NCI-H748 treated with DMSO at 0.1 percent for 48 hours (cell line): ENCODE measurements at places on chromosomes 5 and 9.

GRCh38 chr5:125409861-125410536 lies 663.6 kb upstream of the ZNF608 start:
- DNase-seq, result peak; percentile 96

- no peak for DNase-seq
Measured at GRCh38 chr5:4995014-4995413, 145.1 kb upstream of the ADAMTS16 start.

GRCh38 chr5:139027150-139027549 lies 152.0 kb upstream of the LRRTM2 start:
- no peak for DNase-seq

DNA sequence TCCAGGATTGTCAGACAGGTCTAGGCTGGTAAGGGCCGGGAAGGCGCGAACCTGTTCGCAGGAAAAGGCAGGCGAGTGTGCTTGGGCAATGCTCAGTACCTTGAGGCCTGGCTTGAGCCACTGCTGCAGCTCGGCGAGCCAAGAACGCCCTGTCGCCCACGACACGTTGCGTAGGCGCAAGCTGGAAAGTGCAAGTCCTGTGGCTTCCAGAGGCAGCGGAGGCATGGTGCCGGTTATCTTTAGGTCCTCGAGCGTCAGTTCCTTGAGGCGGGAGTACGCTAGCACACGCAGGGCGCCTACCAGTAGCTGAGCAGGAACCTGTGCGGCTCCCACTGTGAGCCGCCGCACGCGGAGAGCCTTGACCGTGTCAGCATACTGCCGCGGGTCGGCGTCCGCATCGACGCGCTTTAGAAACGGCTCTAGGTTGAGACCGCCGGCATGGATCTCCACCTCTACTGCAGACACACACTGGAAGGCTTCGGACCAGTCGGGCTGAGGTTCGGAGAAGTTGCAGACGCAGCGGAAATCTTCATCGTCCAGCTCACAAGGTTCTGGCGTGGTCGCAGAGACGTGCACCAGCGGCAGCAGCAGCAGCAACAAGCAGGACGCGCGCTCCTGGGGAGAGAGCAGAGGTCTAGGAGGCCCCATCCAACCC lies 482 bp downstream of the CD14 start:
- DNase-seq, result peak; percentile 56

DNA sequence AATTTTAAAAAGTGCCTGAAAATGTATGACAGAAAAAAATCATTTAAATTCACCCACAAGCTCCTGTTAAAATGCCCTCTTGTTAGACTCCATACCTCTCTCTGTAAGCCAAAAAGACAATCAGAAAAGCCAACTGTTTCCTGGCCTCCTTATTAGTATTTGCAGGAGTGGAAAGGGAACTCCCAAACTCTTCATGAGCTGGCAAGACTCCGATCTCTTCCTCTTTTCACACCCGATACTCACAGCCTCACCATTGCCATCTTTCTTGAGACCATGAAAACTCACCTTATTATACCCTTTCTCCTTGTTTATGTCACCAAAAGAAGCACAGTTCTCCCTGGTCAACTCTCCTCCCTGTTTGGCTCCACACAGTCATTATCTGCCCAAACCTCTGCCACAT lies 197.8 kb downstream of the DMAC1 start:
- DNase-seq, result no peak

DNA sequence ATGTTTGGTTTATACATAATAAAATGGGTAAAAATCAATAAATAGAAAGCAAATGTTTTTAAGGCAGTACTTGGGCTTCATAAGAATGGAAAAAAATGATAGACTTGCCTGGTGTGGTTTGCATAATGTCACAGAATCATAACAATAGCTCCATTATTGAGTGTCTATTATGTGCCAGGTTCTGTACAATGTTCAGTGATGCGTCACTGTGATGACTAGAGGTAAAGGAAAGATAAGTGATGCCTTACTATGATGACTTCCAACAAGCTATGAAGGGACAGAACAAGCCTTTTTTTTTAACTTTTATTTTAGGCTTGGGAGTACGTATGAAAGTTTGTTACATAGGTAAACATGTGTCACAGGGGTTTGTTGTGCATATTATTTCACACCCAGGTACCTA lies 128.8 kb downstream of the TMC1 start:
- DNase-seq, result no peak

DNA sequence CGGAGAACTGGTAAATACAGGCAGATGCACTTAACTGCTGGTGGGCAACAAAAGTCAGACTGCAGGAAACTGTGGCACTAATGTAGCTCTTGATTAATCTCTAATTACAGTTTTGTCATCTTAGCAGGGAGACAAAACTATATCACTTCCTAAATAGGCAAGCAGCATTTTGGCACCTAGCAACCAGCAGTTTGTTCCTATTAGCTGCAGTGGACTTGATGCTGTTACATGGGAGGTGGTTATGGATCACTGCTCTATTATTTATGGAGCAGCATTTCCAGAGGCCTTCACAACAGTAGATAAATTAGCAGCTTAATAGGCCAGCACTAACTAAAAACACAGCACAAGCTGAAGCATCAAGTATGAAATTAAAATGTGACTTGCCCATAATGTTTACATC lies 518.3 kb upstream of the ITGA1 start:
- peak; percentile 99 for DNase-seq

DNA sequence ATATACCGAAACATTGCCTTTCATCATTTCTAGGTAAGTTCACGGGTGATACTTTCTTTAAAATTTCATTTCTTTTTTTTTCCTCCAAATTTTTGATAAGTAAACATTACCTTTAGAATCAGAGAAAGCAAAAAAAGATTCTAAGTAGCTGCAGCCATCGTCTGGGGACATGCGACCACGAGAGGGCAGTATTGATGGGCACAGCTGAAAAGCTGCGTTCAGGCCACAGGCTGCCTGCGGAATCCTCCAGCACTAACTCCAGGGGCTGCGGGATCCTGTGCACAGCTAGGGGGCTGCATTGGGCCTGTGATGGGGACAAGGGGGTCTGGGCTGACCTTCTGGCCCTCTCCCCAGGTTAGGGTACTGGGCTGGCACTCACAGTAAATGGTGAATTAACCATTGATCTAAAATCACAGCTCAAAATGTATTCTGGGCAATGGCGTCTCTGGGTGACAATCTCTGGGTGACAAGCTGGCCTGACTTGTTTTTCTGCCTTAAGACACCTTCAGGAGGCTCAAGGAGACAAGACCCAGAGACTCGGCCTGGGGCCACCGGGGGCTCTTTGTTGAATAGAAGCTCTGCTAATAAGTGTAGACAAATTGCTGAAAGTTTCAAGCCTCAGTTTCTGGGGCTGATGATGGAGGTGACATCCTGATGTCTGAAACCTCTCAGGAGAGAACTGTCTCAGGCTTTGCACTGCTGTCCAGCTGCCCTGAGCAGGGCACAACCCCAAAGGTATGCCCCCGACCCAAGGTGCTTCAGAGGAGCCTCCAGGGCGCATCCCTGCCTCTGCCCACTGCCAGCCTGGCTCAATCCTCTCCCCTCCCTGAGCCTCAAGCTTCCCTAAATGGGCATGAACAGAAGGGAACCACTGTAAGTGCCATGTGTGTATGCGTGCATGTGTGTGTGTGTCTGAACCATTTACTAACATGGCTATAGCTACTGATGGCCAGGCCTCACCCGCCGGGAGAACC lies 44.3 kb upstream of the SARDH start:
- DNase-seq, result no peak

GRCh38 chr5:39211773-39212172 lies 7.6 kb downstream of the FYB1 start:
- DNase-seq, result no peak

GRCh38 chr9:71604197-71605063 lies 163.9 kb downstream of the CEMIP2 start:
- peak; percentile 31 for DNase-seq

- DNase-seq, result peak; percentile 85
Measured at GRCh38 chr5:10452768-10453331, 11.2 kb downstream of the ROPN1L start.

GRCh38 chr5:62143268-62144229 lies 162.5 kb upstream of the KIF2A start:
- DNase-seq, result peak; percentile 17

- no peak for DNase-seq
Measured at GRCh38 chr5:108515517-108516105, 133.7 kb upstream of the FBXL17 start.

- DNase-seq, result no peak
Measured at GRCh38 chr5:15483351-15484097, 16.5 kb upstream of the FBXL7 start.

- DNase-seq, result no peak
Measured at GRCh38 chr5:58493141-58493540, 1.9 kb downstream of the GAPT start.

DNA sequence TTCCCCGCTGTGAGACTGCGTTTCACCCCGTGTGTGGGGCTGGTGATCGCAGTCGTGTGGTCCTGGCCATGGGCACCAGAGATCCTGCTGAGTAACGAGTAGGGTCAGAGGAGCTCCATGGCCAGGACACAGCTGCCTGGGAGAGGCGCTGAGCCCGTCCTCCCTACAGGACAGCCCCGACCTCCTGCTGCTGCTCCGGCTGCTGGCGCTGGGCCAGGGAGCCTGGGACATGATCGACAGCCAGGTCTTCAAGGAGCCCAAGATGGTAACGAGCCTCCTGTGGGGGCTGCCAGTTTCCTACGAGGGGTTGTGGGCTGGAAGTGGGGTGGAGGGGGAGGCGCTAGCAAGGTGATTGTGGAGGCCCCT lies 11.0 kb downstream of the NELFB start:
- no peak for DNase-seq

DNA sequence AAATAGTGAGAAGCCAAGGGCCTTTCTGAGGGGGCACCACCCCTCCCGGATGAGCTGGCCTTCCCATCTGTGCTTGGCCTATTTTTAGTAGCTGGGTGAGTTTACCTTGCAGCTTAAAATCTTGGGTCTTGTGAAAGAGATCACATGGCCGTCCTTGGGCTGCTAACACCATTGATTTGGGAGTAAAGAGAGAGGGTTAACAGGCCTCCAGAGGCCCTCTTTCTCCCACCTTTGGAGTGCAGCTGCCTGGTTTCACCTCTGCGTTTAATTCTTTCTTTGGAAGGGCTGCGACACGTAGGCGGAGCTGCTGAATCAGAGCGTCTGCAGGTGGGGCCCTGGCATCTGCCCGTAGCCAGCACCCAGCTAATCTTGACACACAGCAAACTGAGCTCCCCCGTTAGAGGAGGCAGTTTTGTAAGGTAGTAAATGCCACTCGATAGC lies 12.8 kb downstream of the OLFM1 start:
- no peak for DNase-seq

DNA sequence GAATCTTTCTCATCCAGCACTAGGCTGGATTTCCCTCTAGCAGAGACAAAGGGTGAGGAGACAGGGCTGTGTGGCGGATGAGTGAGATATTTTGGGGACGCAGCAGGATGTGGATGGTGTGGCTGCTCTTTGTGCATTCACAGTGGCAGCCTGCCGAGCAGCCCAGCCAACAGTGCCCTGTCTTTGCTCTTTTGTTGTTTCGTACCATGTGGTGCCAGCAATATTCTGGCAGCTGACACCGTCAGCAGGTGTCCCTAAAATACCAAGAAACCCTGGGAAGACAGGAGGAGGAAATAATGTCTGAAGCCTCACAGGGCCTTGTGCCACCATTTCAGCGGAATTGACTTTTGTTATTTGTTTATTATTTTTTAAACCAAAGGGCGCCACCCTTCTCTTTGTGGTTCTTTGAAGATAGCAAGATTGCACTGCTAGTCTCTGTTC lies 141.4 kb downstream of the CCDC192 start:
- DNase-seq, result no peak

DNA sequence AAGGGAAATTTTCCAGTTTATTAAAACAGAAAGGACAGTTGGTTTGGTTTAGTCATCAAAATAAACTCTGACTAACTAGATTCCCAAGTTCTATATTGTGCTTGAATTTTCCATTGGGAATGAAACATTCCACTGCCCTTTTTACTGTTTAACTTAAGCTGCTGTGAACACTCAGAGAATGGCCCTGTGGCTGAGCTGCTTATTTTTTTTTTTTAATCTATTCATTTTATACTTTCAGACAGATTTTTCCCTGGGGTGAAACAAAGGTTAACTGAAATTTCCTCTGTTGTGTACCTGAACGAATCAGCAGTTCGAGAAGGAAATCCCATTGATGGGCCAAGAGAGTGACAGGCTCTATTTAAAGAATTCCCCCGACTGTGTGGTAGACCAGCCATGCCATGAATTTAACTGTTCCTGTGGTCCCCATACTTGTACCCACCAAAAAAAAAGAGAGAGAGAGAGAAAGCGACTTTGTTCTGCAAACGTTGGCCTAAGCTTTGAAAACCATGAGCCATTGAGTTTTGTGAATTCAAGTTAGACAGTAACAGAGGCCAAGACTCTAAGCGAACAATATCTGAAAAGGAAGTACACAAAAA lies 138.7 kb upstream of the GRHPR start:
- no peak for DNase-seq

DNA sequence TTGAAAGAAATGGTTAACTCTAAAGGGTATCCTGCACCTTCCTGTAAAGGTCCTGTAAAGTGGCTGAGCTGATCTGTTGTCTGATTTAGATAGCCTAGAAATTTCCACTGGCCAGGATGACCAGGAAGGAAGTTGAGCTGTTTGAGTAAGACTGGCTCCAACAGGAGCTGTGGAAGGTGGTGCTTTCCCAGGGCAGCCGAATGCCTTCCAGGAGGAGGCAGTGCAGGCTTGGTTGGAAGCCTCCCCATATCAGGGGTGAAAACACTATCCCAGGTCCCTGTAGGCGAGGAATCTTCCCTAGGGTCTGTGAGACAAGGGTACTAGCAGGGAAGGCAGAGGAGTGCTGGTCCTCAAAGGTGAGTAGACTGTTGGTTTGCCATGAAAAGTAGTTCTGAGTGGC lies 98.4 kb downstream of the LIX1 start:
- no peak for DNase-seq

- DNase-seq, result no peak
Measured at GRCh38 chr9:134619448-134619982, 22.1 kb upstream of the COL5A1 start.

DNA sequence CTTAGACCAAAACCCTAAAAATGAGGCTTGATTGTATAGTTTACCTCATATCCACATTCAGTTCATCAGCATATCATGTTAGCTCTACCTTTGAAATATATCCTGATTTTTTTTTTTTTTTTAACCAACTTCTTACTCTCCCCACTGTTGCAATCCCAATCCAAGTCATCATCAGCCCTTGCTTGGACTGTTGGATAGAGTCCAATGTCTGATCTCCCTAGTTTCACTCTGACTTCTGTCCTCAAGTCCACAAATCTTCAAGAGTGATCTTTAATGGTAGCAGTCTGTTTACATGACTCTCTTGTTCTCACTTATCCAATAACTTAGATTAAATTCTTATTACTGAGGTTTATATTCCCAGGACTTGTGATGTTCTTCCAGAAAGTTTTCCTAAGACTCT lies 30.8 kb downstream of the NAA35 start:
- DNase-seq, result no peak

DNA sequence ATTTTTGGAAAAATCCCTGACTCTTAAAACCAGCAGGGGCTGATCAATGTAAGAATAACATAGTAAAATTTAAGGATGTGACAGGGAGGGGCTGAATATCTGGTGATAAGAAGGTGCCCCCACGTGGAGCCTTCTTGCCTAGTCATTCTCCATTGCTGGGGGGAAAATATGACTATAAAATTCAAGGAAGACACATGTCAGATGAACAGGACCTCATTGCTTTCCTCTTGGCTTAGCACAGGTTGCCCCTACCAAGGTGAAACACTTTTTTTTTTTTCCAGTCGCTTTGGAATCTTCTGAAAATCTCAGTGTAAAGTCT lies 310.9 kb downstream of the EFNA5 start:
- no peak for DNase-seq
